ENCODE measurements at places on chromosomes 5 and 9.

DNA sequence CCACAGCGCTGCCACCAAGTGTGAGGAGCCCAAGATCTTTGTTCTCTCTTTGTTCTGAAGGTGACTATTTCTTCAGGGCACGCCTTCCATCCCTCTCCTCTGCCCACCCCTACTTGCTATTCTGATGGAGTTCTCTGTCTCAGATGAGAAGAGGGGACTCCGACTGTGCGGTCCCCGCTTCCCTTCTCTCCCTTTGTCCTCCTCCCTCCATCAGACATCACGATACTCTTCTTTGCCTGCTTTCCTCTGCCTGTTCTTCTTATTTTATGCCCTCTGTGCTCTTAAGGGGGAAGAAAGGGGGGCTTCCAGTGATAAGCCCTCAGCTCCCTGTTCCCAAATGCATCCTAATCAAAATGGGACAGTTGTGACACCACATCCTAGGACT, 307.8 kb downstream of the RAB3C start:
- DNase-seq: no peak

GRCh38 chr9:69147041-69147834, 26.8 kb upstream of the TJP2 start:
- DNase-seq: no peak

DNA sequence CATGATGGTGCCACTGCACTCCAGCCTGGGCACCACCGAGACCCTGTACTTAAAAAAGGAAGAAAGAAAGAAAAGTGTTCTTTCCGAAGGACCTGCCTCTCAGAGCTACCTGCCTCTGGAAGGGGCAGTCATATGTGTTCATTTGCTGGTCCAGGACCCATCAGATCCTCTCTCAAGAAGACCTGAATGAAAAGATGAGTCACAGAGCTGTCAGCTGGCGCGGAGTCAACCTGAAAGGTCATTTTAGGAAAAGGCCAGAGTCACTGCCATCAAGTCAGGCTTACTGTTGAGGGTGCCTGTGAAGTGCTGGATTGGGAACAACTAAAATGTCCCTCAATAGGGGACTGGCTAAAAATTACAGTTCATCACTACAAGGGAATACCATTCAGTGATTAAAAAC, 14.9 kb upstream of the HRH2 start:
- DNase-seq: no peak

DNA sequence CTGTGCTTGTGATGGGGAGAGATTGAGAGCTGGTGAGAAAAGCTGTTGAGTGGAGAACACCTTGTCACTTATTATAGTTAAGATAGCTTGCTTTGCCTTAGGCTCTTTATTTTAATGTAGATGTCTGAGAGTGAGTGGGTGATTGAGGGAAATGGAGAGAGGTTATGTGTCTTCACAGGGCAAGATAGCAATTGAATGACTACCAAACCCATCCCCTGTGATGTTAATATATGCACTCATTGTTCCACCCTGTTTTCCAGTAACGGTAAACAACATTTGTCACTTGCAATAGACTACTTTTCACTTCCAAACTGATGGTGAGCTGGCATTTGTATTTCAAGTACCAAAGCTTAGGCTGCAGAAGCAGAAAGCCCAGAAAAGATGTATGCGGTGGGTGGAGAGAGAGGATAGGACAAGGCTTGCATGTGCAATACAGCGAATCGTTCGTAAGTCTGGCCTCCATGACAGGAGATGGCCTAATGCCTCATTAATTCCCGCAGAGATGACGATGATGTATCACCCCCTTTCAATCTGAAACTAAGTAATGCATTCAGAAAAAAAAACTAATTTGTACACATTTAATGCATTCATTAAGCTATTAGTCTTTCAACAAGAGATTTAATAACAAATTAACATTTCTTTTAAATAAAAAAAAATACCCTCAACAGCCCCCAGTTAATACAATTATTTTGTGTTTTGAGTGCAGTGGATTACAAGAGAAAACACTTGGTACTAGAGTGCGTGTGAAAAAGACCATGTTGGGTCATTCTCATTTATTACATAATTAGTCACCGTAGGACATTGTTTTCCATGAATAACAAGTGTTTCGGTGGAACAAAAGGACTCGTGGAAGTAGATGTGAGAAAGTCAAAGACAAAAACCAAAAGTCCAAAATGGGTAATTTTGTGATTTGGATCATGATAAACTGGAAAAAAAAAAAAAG, 699.0 kb downstream of the BRINP1 start:
- no peak for DNase-seq

- no peak for DNase-seq
Observed at GRCh38 chr5:10827571-10827970, 66.5 kb upstream of the DAP start.

GRCh38 chr5:82885627-82886389, 191.4 kb downstream of the TMEM167A start:
- no peak for DNase-seq

DNA sequence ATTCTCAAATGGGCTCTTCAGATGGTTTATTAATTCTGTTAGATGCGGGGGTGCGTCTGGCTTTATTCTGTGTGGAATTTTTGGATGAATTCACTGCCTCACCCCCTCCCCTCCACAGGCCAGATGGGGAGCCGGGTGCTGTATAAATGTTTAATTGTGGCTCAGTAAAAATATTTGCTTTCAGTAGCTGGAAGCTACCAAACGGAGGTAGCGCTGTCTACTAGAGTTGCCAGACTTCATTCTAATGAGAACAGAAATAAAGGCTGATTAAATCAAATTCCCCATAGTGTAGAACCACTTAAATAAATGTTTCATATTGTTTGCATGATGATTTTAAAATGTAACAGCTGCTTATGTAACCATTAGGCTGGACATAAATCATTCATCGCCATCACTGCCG, 34.5 kb upstream of the KCNMB1 start:
- DNase-seq: no peak

DNA sequence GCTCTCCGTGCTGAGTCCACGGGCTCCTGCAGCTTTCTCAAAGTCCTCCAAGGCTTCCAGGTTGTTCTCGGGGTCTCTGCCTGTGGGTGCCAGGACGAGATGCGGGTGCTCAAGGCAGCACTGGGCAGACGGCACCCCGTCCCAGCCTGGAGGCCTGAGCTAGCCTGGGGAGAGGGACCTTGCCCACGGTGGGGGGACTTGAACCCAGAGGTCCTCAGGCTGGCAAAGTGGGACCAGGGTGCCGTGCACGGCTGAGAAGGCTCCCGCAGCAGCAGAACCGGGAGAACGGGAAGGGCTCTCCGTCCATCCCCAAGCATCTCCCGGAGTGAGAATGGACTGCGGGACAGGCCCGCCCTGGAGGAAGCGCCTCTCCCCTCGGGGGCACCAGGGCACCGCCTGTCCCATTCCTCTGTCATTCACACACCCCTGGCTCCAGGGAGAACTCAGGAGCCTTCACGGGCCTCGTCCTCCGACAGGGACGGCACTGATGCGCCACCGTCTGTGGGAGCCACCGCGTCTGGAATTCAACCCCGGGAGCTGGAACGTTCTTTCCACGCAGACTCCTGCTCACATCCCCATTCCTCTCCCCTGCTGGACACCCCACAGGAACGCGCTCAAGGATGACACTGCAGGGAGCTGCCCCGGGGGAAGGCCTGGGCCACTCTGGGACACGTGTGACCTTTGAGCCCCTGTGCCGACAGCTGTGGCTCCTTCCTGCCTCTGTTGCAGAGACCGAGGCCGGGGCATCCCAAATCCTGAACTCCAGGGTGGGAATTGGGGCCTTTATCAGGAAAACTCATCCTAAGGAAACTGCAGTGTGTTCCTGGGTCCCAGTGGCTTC, 16.3 kb upstream of the OBP2B start:
- DNase-seq: no peak

DNA sequence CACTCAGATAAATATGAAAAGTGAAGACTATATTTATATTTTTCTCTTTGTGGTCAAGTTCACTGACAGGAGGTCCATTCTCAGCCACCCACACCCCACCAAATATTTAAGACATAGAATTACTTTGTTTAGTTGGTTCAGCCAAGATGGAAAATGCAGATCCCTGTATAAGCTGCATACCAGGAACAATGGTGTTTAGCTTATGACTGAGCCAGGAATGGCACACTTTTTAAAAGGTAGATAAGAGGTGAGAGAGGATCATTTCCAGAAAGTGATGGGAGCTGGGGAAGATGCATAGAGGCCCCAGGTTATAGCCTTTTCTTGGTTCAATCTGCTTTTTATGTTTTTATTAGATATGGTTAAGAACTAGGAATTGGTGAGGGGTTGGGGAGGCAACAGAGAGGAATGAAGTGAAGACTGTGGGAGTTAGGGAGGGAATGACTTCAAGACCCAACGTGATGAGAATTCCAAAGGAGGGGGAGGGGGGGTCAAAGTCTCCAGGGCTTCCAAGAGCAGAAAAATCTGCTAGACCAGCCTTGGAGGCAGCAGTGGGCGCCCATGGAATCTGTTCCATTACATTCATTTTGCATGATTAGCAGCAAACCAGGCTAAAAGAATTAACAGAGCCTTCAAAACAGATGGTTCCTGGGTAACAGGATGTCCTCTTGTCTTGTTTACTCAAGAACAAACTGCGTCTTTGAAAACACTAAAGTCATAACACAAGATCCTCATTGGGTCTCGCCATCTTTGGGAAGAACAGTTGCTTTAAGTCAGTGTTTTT, 95.2 kb downstream of the FGF1 start:
- DNase-seq: no peak

DNA sequence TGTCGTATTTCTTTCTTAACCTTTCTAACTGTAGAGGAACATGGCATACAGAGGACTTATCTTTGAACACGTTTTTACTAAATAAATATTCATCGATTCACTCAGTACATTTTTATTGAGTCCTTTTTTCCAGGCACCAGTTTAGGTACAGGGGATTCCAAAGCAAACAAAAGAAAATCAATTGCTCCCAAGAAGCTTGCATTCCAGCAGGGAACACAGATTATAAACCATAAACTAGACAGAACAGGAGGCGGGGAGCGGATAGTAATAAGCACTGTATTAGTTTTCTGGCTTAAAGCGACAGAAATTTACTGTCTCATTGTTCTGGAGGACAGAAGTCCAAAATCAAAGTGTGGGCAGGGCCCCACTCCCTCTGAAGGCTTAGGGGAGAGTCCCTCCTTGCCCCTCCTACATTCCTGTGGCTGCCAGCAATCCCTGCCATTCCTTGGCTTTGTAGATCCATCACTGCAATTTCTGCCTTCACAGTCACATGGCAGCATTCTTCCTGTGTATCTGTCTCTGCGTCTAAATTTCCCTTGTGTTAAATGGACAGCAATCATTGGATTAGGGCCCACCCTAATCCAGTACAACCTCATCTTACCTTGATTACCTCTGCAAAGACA, 115.5 kb downstream of the COL23A1 start:
- no peak for DNase-seq

DNA sequence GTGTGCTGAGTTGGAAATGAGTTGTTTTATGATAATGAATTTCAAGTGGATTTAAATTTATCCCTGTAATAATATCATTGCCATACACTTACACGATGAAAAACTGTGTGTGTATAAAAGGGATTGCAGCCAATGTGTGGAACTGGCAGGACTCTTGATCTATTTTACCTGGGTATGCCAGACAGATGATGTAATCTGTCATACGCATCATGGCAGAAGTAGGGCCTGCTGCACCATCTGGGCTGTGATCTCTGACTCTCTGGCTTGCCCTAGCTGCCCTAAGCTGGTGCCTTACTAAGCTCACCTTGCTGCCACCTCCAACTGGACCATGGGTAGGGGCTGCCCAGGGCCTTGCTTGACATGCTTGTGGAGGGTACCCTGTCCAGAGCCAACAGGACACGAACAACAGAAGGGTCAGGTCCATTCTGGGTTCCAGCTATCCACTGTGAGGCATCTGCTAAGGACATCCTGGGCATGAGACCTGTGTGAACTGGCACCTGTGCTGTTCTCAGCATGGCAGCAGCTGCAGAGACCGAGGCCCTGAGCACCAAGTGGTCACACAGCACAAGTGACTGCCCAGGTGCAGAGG, 184.2 kb downstream of the FSTL4 start:
- no peak for DNase-seq

DNA sequence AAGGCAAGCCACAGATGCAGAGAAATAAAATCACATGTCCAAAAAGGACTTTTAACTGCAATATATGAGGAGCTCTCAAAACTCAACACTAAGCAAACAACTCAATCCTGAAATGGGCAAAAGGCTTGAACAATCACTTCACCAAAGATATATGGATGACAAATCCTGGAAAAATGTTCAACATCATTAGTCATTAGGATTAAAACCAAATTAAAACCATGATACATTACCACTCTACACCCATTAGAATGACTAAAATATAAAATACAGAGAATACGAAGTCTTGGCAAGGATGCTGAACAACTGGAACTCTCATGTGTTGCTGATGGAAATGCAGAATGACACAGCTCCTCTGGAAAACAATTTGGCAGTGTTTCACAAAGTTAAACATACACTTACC, 277.4 kb downstream of the TLE1 start:
- DNase-seq: no peak

DNA sequence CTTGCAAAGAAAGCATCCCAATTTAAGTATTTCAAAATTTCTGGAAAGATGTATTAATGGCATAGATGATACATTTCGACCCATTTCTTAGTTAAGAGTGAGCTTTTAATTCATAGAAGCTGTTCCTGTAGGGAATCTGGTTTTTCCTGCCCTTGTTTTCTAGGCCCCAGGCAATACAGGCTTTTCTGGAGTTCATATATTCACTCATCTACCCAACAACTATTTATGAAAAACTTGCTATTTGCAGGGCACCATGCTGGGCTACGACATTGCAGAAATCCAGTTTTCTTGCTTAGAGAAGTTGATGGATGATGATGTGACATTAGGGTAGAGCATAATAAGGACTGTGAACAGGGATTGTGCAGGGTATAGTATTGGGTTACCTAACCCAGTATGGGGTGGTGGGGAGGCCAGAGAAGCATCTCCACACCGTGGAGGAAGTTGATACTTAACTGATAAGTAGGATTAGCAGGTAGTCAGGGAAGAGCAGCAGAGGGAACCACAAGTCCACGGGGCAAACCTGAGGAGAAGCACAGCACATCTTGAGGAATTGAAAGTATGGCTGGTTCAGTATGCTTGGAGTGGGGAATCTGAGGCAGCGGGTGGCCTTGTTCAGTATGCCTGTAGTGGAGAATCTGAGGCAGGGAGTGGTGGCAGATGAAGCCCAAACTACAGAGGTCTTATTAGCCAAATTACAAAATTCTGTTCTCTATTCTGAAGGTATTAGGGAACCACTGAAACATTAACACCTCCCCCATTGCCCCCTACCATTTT, 247.5 kb downstream of the ARRDC3 start:
- DNase-seq: no peak

DNA sequence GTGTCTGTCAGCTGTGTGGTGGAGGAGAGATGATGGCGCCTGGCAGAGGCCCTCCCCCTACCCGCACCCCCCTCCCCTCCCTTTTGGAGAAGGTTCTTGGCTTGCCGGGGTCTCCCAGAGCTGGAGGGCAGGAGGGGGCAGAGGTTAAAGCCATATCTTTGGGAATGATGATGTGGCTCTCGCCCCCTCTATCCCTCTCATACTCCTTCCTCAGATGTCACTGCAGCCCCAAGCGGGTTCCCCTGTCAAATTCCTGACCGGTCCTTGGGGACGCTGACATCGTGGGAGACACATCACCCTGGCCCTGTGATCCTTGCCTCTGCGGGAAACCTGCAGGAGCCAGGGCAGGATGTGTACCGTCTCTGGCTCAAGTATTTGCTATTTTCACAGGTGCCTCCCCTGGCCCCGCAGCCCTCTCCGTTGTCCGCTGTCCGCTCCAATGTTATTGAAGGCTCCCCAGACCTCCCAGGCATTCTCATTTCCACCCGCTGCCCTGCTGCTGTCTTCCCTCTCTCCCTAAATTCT, 109.5 kb downstream of the FOXD1 start:
- DNase-seq: no peak

GRCh38 chr5:73374520-73375190, 73.9 kb downstream of the FOXD1 start:
- DNase-seq: no peak
